ENCODE measurements at places on chromosomes 3 and 15. TPM values are rescaled to one million over a fixed set of nuclear protein-coding genes. Genes with fewer than 3 reads are reported as not detected.
A peak's percentile ranks its signal among the peaks of the same experiment; 100 is the strongest.

The PLSCR5 gene
- total RNA-seq: not detected

The RTP3 gene
- not detected for total RNA-seq

GRCh38 chr15:31403096-31403495, 76.5 kb downstream of the KLF13 start:
- no peak for DNase-seq

GRCh38 chr3:45816544-45816943, 20.2 kb upstream of the SLC6A20 start:
- peak; percentile 52 for DNase-seq

The CASR gene
- not detected for total RNA-seq

DNA sequence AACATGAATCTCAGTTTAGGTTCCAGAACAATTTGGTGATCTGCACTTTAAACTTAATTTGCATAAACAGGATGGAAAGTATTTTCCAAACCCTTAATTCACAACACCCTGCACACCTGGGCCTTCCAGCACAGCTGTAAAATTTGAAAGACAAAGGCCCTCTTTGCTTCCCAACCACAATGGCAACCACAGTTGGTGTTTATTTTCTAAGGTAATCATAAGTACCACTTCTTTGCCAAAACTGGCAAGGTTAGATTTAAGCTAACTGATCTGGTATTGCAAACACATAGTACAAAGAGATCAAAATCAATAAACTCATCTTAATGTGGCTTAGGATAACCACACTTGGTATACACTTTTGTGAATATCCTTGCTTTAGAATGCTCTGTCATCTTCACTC, 4.1 kb downstream of the LRIG1 start:
- DNase-seq: no peak

GRCh38 chr15:80709542-80709941, 14.4 kb downstream of the ABHD17C start:
- DNase-seq: no peak

The MOBP gene
- total RNA-seq: not detected

GRCh38 chr15:26888761-26889160, 21.9 kb downstream of the GABRA5 start:
- no peak for DNase-seq

DNA sequence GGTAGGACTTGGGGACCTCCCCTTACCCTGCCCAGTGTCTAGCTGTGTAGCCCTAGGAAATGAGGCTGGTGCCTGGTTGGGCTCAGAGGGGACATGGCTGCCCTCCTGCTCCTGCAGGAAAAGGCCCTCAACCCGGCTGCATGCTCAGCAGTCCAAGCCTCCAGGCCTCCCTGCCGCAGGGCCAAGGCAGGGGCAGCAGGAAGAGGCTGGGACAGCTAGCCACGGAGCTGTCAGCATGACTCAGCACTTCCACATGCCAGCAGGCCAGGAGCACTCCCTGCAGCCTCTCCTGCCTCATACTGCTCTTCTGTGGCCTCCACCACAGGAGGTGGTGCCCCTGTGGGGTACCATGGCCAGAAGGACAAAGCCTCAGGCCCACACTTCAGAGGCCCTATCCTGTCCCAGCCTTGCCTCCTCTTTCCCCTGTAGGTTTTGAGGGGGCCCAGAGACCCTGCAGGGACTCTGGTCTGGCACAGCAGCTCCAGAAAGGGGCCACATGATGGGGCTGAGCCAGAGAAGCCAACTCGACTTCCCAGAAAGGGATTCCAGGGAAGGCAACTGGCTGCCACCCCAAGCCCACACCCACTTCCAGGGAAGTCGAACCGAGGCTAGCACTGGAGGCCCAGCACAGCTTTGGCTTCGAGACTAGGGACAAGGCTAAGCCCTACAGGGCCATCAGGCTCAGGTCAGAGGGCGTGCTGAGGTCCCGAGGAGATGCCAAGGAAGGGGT, 19.5 kb downstream of the TKT start:
- DNase-seq: peak; percentile 49

The GOLGA6L6 gene
- total RNA-seq: not detected

DNA sequence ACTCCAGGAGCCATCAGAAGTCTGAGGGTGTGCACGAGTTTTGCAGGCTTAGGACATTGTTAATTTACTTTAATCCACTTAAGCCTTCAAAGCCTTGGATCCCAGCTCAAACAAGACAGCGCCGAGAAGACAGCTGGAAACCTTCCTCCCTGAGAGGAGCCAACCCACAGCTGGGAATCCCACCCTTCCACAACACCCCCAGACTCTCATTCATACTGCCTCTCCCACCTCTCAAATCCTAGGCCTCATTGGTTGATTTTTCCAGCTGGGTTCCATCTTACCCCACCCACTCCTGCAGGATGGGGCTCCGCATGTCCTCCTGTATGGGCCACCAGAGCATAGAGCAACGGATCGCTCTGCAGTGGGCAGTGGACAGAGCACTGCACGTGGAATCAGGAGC, 80.4 kb downstream of the SEMA5B start:
- no peak for DNase-seq

DNA sequence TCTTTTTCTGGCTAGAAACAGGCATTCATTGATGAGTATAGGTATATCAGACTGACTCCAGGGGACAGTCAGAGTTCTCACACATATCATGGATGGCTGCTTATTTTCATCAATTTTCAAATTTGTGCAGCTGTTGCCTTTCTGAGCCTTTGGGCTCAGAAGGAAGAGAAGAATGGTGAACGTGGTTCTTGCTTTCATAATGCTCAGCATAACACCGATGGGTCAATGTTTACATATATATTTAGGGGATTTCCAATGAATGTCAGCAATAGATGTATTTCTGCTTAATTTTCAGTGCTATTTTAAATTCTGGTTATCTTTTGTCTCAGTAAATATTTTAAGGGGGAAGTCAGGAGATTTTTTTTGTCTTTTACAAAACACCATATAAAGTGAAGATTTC, 581.4 kb upstream of the DPPA4 start:
- no peak for DNase-seq

The SPTSSB gene
- not detected for total RNA-seq

The C3orf85 gene
- not detected for total RNA-seq

DNA sequence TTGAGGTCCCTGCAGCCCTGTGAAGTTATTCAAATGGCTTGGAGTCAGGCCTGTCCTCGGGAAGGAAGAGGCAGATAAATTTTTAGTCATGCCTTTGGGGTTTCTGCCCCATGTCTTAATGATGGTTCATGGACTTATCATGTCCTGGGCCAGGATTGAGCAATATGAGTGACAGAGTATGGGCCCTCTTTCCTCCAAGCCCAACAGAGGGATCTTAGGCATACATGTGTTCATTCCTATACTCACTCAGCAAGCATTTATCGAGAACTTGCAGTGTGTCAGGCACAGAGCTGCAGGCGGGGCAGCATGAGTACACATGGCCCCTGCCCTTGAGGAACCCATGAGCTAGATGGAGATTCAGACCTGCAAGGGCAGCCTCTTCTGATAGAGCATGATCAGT, 6.2 kb downstream of the ESYT3 start:
- DNase-seq: no peak
